HL-60 (cell line): ENCODE measurements at places on chromosomes 16 and 17.

GRCh38 chr17:56707312-56708219, 114.1 kb downstream of the NOG start:
- no peak for DNase-seq

DNA sequence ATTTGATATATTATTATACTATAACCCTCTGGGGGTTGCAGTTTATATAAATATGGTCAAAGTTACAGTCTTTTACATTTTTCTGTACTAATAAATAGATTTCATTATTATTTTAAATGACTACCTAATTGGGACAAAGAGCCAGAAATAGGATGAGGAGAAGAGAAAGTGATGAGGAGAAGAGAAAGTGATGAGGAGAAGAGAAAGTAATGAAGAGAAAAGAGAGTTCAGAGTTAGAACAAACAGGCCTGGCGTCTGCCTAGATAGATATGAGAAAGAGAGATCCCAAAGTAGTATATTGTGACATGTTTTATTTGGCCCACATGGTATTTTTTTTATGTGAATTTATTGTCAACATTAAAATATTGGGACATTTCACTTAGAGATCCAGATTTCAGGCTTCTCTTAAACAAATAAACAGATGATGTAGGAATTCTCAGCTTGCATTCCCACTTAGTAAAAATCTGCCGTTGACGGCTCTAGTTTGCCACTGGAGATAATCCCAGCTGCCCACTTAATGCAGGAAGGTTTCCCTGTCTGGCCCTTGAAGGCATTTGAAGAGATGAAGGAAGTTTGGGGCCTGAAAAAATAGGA, 210.7 kb downstream of the STX8 start:
- DNase-seq, result no peak

DNA sequence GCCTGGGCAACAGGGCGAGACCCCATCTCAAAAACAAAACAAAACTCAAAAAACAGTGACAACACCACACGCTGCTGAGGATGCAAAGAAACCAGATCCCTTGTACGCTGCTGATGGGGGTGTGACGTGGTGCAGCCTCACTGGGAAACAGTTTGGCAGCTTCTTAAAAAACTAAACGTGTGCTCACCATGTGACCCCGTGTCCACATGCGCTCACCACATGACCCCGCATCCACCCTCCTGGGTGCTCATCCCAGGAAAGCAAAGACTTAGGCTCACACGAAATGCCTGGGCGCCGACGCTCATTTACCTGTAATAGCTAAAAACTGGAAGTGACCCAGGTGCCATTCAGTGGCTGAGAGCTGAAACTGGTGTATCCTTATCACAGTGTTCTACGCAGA, 19.9 kb upstream of the RPL13 start:
- DNase-seq, result no peak

DNA sequence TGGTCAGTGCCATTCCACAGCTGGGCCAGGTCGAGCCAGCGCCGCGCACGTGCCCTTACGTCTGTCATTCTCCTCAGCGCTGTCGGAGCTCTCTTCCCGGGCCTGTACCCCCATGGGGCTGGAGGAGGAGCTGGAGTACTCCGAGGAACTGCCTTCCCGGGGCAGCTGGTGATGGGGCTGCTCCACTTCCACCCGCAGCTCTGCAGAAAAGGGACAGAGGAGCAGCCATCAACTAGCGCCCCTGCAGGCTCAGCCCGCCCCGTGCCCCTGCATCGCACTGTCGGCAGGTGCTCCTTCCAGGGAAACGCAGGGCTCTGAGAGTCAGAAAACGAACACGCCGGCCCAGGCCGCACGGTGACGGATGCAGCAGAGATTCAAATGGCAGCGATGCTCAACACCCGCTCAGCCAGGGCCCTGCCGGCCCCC, 20.9 kb downstream of the MAP1LC3B start:
- DNase-seq, result no peak

DNA sequence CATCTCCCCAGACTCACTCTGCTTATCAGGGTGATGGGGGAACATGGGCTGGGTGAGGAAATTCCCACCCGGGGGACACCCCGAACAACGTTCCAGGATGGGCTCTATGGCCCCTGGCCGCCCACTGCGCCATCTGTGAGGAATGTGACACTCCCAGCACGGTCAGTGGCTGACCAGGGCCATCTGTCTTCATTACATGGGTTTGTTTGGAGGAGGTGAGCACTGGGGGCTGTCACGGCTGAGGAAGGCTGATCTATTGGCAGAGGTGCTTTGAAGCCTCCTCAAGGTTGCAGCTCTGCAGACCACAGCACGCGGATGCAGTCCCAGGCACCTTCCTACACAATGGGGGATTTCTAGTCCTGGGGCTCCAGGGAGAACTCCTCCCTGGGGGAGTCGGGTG, 214.1 kb upstream of the FOXF1 start:
- DNase-seq, result no peak

GRCh38 chr16:53372992-53373871, 61.0 kb upstream of the RBL2 start:
- DNase-seq, result no peak
